Colonic mucosa (tissue), 4 donors: ENCODE measurements at places on chromosomes 13 and 19. TPM values are rescaled to one million over a fixed set of nuclear protein-coding genes. Genes with fewer than 3 reads are reported as not detected.
A peak's percentile ranks its signal among the peaks of the same experiment; 100 is the strongest.

Gene GIPR
- total RNA-seq = 9.5 TPM

Gene CBY2
- not detected for total RNA-seq

Gene CYP2A6
- not detected for total RNA-seq

DNA sequence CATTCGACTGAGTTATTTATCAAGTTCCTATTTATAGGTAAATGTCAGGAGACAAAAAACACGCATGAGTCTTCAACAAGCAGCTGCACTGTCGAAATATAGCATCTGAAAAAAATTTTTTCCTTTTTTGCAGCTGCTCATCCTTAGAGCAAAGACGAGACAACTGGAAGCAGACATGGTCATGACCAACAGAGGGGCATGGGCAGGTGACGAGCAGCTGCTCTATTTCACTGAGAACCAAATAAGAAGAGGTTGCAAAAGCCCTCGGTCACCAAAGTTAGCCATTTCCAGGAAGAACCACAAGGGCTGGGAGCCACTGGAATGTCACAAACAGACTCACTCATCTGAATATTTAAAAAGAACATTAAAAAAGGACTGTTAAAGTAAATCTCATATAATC, 22.2 kb downstream of the SOHLH2 start:
- no peak for DNase-seq
- H3K4me1 ChIP-seq = no peaks in the 10 kb centered on the region
- no peak overlapping the region for H3K27ac ChIP-seq
- H3K36me3 ChIP-seq = no peaks in the 10 kb centered on the region

Gene LIM2
- not detected for total RNA-seq

GRCh38 chr19:2032296-2032941, 16.9 kb upstream of the BTBD2 start:
- peak overlapping the region; percentile 96 for H3K27ac ChIP-seq
- peak; percentile 98 for DNase-seq
- no peaks in the 10 kb centered on the region for H3K36me3 ChIP-seq
- H3K27me3 ChIP-seq = no peaks in the 10 kb centered on the region

DNA sequence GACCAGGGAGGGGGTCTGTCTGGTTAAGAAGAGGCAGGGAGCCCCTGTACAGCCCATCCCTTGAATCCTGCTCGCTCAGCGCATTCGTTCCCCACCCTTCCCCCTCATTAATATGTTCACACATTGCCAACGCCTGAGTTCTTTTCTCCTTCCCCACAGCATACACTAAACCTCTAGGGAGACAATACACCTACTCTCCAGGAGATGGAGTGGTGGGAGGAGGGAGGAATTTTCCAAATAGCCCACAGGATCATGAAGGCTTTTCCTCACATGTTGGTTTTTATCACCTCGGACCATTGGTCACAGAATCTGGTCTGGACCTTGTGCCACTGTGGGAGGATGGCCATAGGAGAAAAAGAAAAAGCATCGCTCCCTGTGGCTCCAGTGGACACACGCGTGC, 294.9 kb downstream of the SHISA2 start:
- peaks cover 6% of the 10 kb centered on the region for H3K27me3 ChIP-seq
- no peaks in the 10 kb centered on the region for H3K36me3 ChIP-seq
- no peak for DNase-seq
- H3K4me1 ChIP-seq = no peaks in the 10 kb centered on the region
- no peak overlapping the region for H3K27ac ChIP-seq
- H3K4me3 ChIP-seq = no peak overlapping the region

- peak overlapping the region; percentile 38 for H3K27ac ChIP-seq
- peaks cover 21% of the 10 kb centered on the region for H3K36me3 ChIP-seq
- no peaks in the 10 kb centered on the region for H3K27me3 ChIP-seq
- H3K4me3 ChIP-seq = no peak overlapping the region
Measured at GRCh38 chr19:48452289-48453190, 2.8 kb upstream of the KCNJ14 start.

DNA sequence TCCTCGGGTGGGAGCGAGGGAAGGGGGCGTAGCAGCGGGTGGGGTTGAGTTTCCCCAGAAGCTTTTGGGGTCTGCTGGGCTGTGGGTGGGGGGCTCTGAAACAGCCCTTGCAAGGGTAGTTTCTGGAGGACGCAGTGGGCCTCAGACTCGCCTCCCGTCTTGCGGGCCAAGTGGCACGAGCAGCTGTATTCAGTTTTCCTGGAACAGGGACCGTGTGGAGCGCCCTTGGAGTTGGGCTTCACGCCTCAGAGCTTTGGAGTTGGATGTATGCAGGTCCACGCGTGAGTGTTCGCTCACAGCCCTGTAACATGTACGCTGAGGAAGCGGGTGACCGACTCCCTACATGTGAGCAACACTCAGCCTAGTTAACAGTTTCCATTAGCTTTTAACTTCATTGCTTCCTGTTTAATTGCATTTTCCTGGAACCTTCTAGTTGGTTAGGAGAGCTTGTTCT, 603 bp downstream of the TM9SF2 start:
- H3K27ac ChIP-seq = peak overlapping the region; percentile 91
- DNase-seq = peak; percentile 55
- H3K36me3 ChIP-seq = no peaks in the 10 kb centered on the region
- peak overlapping the region; percentile 80 for H3K4me3 ChIP-seq
- peaks cover 11% of the 10 kb centered on the region for H3K4me1 ChIP-seq
- H3K27me3 ChIP-seq = no peaks in the 10 kb centered on the region

Gene PLPP2
- 88.6 TPM for total RNA-seq

DNA sequence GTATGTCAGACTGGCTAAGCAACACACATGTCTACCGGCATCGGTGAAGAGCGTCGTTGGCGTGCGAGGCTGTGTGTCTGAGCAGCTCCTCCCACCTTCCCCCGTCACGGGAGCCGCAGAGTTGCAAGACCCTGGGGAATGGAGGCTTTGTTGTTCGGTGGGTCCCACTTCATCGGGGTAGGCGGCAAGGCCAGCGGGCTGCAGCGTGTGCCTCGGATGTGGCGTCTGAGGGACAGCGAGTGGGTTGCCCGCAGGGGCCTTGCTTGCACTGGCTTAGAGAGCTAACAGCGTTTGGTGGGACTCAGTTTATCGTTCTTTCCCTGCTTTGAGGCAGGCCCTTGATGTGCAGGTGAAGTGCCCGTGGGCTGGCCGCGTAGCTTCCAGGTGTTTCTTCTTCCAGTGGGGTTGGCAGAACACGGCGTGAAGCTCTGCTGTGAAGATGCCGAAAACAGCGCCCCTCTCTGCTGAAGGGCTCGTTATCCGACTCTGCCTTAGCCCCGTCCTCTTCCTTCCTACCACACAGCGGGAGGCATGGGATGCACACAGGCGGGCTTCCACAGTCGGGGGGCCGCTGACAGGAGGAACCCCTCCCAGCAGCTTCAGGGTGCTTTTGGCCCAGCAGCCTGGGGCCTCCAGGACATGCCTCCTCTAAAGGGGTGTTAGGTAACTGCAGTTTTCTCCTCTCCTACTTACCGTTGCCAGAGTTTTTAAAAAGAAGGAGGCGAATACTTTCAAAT, 85.2 kb downstream of the ATP11A start:
- H3K4me1 ChIP-seq = peaks cover 4% of the 10 kb centered on the region
- H3K4me3 ChIP-seq = no peak overlapping the region
- peaks cover 2% of the 10 kb centered on the region for H3K27me3 ChIP-seq
- no peak for DNase-seq
- no peak overlapping the region for H3K27ac ChIP-seq

Gene SPRED3
- 0.99 TPM for total RNA-seq

DNA sequence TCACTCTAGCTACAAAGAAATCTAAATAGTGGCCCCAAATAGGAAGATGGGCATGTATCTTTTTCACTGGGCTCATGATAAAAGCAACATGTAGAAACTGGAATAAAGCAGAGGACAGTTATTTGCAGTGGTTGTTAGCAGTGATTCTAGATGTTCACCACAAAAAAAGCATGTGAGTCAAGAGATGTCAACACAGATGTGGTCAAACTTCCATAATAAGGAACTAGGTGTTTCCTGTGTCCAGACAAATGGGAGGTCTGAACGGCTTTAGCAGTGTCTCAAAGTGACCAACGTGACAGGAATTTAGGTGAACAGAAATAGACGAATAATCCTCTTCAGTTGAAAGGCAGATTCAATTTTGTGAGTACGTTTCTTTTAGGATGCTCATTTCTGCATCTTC, 162.7 kb downstream of the TBC1D4 start:
- DNase-seq = no peak
- no peaks in the 10 kb centered on the region for H3K27me3 ChIP-seq
- H3K4me3 ChIP-seq = no peak overlapping the region
- no peaks in the 10 kb centered on the region for H3K4me1 ChIP-seq
- no peaks in the 10 kb centered on the region for H3K36me3 ChIP-seq

Gene C19orf67
- total RNA-seq = not detected

DNA sequence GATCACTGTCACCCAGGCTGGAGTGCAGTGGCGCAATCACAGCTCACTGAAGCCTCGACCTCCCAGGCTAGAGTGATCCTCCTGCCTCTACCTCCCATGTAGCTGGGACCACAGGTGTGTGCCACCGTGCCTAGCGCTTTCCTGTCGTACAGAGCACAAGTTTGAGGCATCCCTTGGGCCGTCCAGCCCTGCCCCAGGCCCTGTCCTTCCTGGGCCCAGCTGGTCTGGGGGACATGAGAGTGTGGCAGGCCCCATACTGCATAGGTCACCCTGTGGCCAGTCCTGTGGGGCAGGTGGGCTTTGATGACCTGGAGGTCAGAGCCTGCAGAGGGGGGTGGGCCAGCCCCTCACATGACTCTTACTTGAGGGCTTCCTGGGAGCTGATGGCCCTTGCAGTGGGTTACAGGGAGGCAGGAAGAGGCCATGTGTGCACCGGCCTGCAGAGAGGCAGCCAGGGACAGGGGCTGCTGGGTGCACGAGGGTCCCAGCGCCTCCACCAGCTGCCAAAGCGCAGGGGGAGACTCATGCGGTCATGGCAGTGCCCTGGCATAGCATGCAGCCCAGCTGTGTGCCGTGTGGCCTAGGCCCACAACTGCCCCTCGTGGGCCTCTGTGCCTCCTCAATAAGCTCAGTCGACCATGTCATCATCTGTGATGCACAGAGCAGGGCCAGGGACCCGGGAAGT, 61.4 kb downstream of the KDM4B start:
- no peak overlapping the region for H3K27ac ChIP-seq
- H3K27me3 ChIP-seq = no peaks in the 10 kb centered on the region
- no peak overlapping the region for H3K4me3 ChIP-seq
- H3K4me1 ChIP-seq = no peaks in the 10 kb centered on the region
- no peak for DNase-seq
- peaks cover 7% of the 10 kb centered on the region for H3K36me3 ChIP-seq

DNA sequence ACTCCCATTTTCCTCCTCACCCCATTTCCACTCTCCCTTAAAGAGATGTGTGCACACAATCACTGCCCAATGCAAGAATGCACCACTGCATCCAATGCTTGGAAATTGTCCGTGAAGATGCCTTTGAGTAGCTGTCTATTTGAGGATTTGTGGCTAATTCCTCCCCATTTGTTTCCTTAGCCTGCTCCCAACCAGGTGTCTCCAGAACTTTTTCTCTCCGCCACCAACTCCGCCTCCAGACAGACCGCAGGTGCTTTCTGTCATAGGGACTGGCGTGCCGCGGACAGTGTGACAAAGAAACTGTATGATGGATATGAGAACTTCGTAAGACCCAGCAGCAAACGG, 461 bp upstream of the TM9SF2 start:
- DNase-seq = no peak
- H3K27ac ChIP-seq = peak overlapping the region; percentile 91
- peak overlapping the region; percentile 80 for H3K4me3 ChIP-seq

- no peaks in the 10 kb centered on the region for H3K36me3 ChIP-seq
- H3K4me1 ChIP-seq = no peaks in the 10 kb centered on the region
- no peak for DNase-seq
- no peak overlapping the region for H3K4me3 ChIP-seq
- no peaks in the 10 kb centered on the region for H3K27me3 ChIP-seq
- H3K27ac ChIP-seq = no peak overlapping the region
Measured at GRCh38 chr13:28607187-28607955, 51.6 kb upstream of the POMP start.

Gene KLK13
- not detected for total RNA-seq

DNA sequence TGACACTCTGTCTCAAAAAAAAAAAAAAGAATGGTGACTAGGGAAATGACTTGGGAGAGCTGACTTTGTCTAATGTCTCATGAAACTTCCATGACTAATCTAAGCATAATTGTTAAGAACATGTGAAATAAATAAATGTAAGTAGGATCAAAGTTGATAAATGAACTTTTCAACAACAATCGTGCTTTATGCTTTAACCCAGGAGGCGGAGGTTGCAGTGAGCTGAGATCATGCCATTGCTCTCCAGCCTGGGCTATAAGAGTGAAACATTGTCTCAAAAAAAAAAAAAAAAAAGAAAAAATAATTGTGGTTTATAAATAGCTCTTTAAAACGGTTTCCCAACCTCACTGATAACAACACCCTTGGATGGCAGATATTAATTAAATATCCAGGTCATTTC, 12.9 kb upstream of the AKT2 start:
- H3K4me3 ChIP-seq = no peak overlapping the region
- no peaks in the 10 kb centered on the region for H3K27me3 ChIP-seq
- no peak overlapping the region for H3K27ac ChIP-seq
- no peaks in the 10 kb centered on the region for H3K4me1 ChIP-seq
- no peak for DNase-seq

GRCh38 chr13:76690611-76691010, 195.6 kb downstream of the KCTD12 start:
- H3K4me3 ChIP-seq = no peak overlapping the region
- DNase-seq = no peak
- no peak overlapping the region for H3K27ac ChIP-seq

Gene CYP2S1
- 152 TPM for total RNA-seq

DNA sequence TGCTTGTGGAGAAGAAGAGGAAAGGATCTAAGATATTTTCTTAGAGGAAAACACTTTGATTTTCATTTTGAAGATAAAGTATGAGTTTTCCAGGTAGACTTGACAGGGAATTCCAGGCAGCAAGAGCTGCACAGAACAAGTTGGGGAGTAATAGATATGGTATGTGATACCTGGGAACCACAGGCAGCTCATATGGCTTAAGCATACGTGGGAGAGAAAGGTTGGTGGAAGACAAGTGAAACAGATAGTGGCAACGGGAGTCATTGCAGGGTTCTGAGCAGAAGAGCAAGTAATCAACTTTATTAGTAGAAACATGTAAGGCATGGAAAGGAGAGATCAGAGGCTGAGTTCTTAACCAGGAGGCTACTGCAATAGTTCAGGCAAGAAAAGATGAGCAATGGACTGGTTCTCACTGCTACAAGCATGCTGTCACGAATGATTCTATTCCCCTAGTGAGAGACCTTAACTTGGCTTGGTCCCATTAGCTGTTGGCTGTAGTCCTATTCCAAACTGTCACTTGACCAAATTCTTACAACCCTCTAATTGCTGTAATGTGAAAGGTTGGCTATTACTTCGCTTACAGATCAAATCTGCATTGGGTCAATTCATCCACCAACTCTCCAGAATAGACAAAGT, 217.9 kb downstream of the VWA8 start:
- no peaks in the 10 kb centered on the region for H3K27me3 ChIP-seq
- H3K27ac ChIP-seq = no peak overlapping the region
- H3K4me3 ChIP-seq = no peak overlapping the region
